Activated CD8-positive, alpha-beta memory T cell treated with anti-CD3 and anti-CD28 coated beads, Interleukin-2, amount 50 U/mL, for 48 hours (primary cell): ENCODE measurements at places on chromosomes 4 and X.

DNA sequence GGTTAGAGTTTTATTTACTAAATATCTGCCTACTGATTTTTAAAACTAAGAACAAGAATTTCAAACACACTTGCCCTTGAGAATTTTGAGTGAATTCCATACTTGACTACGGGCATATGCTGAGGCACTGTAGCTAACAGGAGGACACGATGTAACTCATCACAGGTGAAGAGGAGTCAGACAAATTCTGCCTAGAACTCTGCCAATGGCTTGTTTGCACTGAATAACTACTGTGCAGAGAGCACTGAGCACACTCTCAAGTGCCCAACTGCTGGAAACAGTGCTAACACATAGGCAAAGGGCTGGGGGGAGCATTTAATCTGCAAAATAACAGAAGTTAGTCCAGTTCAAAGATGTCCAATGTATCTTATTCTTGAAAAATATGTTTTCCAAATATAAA, 104.4 kb downstream of the WDFY3 start:
- DNase-seq: no peak

- DNase-seq: no peak
Measured at GRCh38 chrX:100328351-100328750, 81.7 kb downstream of the PCDH19 start.

- no peak for DNase-seq
Measured at GRCh38 chr4:39078829-39079228, 16.8 kb downstream of the KLHL5 start.

DNA sequence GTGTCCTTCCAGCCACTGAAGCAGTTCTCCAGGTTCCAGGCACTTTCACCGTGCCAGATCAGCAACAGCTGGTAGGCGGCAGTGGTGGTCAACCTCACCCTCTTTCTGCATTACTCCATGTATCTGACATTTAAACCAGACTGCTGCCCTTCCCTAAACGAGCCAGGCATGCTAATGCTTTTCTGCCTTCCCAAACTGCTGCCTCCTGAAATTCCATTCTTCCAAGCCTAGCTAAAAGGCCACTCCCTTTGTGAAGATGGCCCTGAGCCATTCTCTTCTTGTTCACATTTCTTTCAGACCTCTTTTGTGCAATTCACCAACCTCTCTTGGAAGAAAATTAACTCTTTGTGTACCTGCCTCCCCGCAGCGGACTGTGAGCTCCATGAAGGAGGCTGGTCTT, 73.7 kb downstream of the CHST7 start:
- no peak for DNase-seq

DNA sequence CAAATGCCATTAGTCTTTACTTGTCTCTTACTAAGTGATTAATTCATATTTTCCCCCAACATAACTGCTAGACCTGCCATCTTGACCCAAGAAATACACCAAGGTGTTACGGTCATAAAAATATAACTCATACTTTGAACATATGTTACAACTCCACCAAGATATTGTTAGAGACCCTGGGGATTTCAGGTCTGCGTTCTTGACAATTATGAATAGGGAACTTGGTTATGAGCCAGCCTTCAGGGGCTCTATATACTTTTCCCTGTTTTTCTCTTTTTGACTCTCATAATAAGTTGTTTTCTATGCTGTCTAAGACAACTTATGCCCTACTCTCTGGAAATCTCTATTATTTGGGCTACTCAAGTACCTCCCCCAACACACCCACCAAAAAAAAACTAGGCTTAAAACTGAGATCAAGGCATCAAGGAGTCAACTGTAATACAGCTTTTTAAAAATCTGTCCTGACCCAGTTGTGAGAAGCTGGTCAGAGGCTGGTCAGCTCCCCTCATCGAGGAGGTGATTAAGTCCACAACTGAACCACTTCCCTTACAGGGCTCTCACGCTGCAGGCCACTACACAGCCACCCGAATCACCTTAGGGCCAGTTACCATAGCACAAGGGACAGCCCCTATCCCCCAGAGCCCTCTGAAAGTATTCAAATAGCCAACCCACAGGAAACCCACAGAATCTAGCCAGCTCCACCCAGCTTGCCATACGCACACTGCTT, 10.5 kb upstream of the TLR3 start:
- no peak for DNase-seq

DNA sequence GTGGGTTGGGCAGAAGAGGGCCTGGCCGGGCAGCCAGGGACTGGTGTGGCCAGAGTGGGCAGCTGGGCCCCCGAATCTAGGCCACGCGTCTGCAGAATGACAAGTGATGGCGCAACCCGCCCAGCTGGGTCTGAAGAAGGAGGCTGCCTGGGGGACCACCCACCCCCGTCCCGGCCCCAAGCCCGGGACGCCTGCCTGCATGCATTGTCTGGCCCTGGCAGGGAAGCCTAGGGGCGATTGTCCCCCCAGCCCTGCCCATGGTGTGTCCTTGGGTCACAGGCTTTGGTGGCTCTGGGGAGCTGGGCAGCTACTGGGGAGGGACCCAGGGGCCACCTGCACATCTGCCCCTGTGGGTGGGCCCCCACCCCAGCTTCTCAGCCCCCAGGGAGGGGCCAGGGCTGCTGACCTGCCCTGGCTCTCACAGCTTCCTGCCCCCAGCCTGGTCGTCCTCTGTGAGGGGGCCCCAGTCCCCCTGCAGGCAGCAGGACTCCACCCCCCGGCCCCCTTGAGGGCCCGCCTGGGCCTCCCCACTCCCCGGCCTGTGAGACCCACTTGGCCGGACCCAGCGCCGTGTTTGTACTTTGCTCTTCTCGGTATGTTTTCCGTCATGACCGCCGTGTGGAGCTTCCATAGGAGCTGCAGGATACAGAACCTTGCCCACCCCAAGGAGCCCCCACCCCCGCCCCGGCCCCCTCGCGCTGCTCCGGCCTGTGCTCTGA, 4.9 kb downstream of the FGFR3 start:
- DNase-seq: no peak

- DNase-seq: no peak
Measured at GRCh38 chr4:184548316-184548647, 73.9 kb upstream of the IRF2 start.

DNA sequence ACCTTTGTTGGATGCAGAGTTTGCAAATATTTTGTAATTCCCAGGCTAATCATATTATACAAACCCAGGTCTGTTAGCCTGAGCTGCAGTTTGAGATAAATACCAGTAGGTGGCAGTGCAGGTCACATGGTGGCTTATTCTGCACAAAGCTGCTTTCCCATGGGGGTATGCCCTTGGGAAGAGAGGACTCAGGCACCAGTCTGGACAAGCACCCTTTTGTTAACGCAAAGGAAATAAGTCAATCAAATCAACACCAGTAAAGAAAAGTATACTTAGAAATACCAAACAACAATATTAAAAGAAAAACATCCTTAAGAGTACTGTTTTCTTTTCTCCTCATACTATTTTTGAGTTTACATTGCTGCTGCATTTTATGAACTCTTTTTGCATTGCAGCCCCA, 389.0 kb upstream of the ZFP42 start:
- no peak for DNase-seq

DNA sequence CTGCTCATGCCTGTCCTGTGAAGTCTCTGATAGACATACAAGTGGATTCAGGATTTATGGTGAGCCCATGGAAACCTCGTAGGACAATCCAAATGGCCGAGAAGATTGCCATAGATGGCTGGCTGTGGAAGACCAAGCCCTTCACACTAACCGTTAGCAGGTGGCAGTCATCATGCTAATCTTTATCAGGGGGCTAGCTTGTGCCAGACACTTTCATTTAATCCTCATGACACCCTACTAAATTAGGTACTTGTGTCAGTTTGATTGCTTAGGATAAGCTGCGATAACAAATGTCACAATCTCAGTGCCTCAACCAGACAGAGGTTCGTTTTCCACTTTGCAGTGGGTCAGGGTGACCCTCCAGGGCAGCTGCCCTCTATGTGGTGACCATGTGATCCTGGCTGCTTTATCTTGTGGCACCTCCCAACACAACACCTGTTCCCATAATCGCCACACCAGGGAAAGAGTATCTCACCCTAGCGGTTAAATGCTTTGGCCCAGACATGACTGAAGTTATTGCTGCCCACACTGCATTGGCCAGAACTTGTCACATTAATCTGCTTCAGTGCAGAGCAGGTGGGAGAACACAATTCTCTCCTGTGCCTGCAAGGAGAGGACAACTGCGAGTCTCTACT, 60.8 kb downstream of the REPS2 start:
- DNase-seq: no peak

- no peak for DNase-seq
Measured at GRCh38 chrX:150446151-150446550, 83.0 kb downstream of the MAMLD1 start.

- DNase-seq: no peak
Measured at GRCh38 chrX:120015145-120016067, 62.1 kb downstream of the RHOXF2B start.
